ENCODE measurements at places on chromosomes 11 and 22.

DNA sequence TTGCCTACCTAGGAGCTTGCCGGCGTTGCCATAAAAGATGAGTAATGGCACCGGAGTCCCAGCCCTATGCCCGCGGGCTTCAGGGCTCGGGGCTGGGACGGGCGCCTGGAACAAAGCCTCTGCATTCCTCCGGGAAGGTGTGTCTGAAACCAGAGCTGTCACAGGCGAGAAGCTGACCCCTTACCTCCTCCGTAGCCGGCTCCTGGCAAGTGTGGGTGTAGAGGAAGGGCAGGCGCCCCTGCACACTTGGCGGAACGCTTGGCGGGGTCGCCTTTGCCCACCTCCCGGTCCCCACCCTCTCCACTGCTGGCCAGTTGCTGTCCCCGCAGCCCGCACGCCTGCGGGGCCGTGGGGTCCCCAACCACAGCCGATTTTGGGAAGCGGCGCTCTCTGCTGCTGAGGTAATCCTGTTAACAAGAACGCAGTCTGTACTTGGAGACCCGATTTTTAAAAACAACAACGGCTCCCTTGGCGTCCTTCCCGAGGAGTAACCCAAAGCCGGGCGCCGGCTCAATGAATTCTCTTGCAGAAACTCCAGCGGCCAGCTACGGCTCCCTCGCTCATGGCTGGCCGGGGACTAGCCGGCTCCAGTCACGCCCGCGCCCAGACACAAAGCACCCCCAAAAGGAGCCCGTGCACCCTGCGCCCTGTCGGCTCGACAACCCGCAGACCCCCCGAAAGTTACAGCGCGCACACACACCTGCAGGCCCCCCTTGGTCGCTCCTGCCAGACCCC is 89.2 kb downstream of the PLEKHA7 start:
- DNase-seq, result peak; percentile 89

- DNase-seq, result no peak
Observed at GRCh38 chr11:115065314-115065713, 387.0 kb downstream of the NXPE2 start.

GRCh38 chr11:68584097-68584496 is 100.2 kb upstream of the GAL start:
- peak; percentile 45 for DNase-seq

- peak; percentile 99 for DNase-seq
Observed at GRCh38 chr22:37353839-37354238, 71.5 kb downstream of the CYTH4 start.

GRCh38 chr22:46730568-46731245 is 7.3 kb downstream of the CERK start:
- no peak for DNase-seq

DNA sequence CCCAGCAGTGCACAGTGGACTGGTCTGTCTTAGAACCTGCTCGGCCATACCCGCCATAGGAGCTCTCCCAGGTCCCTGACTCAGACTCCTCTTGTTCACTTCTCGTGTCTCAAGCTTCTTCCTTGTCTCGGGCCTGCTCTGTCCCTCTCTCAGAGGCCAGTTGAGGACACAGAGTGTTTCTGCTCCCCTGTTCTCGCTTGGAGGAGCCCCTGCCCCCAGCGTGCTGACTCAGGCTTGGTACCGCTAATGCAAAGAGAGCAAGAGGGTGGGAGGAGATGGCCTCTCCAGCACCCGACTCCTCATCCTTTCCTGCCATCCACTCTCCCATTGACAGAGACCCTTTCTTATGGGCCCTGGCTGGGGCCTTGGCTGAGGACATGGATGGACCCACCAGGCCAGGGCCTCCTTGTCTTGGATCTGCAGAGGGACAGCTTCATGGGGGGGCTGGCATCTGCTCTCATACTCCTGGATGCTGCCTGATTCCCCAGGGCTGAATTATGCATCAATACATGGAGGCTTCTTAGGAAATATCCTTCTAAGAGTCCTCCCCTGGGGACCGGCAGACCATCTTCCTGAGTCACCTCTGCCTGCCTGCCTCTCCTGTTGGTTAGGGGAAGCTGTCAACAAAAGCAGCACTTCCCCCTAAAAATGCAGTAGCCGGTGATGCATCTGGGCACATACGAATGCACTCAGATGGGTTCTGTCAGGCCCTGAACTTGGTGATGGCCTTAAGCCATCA is 15.9 kb downstream of the TSPAN18 start:
- DNase-seq, result no peak

DNA sequence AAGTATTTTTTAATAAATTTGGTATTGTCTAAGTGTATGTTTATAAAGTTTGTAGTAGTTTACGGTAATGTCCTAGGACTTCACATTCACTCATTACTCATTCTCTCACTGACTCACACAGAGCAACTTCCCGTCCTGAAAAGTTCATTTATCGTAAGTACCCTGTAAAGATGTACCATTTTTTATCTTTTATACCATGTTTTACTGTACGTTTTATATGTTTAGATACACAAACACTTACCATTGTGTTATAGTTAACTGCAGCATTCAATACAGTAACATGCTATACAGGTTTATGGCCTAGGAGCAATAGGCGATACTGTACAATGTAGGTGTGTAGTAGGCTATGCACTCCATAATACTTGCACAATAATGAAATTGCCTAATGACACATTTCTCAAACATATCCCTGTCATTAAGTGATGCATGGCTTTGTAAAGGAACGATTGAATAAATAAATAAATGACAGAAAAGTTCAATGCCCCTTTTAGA is 12.5 kb upstream of the CARD18 start:
- peak; percentile 83 for DNase-seq

DNA sequence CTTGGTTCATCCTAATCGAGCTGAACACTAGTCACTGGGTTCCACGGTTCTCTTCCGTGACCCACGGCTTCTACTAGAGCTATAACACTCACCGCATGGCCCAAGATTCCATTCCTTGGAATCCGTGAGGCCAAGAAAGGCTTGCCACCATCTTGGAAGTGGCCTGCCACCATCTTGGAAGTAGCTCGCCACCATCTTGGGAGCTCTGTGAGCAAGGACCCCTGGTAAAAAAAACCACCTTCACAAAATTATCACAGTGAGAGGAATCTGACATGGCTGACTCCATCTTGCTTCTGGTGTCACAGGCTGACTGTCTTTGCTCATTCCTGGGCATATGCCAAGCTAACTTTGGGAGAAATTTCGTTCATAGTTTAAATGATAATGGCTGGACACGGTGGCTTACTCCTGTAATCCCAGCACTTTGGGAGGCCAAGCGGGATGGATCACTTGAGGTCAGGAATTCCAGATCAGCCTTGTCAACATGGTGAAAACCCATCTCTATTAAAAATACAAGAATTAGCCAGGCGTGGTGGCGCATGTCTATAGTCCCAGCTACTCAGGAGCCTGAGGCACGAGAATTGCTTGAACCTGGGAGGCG is 18.9 kb upstream of the KCTD14 start:
- no peak for DNase-seq
